Stimulated activated CD8-positive, alpha-beta memory T cell treated with anti-CD3 and anti-CD28 coated beads, Interleukin-2, amount 100 ng/mL, for 1 hour (primary cell): ENCODE measurements at places on chromosomes 7 and 10.

GRCh38 chr10:69697006-69697405 is 67.0 kb downstream of the FAM241B start:
- no peak for DNase-seq

- DNase-seq: no peak
These were observed 47.1 kb downstream of the RSU1 start for GRCh38 chr10:16770141-16770540.

GRCh38 chr7:112192236-112193154 is 13.7 kb downstream of the DOCK4 start:
- DNase-seq: no peak

- DNase-seq: no peak
These were observed 7.3 kb upstream of the ANKRD7 start for GRCh38 chr7:118217210-118217619.

- no peak for DNase-seq
These were observed 5.7 kb upstream of the TNRC18 start for GRCh38 chr7:5429253-5429856.

DNA sequence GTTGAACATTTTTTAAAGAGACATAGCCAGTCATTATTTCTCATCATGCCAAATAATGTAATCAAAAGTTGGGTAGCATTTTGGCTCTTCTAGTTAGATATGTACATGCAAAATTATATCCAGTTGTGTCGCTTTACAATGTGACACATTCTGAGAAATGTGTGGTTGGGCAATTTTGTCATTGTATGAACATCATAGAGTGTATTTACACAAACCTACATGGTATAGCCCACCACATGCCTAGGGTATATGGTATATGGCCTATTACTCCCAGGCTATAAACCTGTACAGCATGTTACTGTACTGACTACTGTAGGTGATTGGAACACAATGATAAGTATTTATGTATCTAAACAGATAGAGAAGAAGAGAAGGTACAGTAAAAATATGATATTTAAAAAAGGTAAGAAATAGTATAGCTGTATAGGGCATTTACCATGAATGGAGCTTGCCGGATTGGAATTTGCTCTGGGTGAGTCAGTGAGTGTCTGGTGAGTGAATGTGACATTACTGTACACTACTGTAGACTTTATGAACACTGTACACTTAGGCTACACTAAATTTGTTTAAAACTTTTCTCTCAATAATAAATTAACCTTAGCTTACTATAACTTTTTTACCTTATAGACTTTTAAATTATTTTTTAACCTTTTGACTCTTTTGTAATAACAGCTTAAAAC is 16.5 kb downstream of the ZNF365 start:
- no peak for DNase-seq

- DNase-seq: no peak
These were observed 17.2 kb upstream of the MYH16 start for GRCh38 chr7:99255463-99255862.

DNA sequence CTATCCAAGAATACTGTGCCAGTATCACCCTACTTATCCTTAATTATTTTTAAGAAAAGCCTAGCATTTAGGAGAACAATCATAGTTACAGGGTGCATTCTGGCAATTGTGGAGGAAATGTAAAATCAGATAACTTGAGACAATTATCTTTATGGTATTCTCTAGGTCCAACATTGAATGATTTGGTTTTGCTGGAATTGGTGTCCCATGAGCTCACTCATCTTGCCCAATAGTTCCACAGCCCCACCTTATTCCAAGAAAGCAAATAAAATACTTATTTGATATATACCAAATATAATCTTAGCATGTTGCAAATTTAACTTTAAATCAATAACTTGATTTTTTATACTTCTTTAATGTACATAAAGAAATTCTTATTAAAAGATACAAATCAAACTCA is 65.3 kb downstream of the DGKB start:
- DNase-seq: no peak

GRCh38 chr10:79229071-79229541 is 118.2 kb upstream of the PPIF start:
- no peak for DNase-seq

- no peak for DNase-seq
These were observed 2.4 kb upstream of the ZNF33B start for GRCh38 chr10:42640610-42641229.

DNA sequence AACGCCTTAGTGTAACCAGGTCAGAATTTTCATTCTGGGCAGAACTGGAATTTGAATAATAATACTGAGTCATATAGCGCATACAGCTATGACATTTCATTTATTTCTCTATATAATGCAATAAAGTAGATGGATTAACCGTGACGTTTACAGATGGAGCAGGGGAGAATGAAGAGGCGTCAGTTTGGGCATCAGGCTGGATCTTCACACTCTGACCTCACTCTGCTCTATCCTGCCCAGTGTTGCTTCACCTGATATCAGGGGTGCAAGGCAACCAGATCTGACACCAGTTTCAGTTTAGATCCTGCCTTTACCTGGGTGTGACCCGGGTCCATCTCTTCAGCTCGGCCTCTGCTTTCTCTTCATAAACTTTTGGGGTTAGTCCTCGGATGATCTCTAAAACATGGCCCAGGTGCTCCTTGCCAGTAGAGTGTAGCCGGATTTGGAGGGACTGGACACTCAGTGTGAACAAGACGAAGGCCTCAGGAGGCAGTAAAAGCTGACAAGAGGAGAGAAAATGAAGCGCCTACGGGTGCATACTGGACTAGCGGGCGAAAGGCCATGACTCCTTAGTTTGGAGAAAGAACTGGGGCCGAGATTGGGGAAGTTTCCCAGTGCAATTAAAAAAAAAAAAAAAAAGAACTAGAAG is 1.4 kb upstream of the ZYX start:
- no peak for DNase-seq

DNA sequence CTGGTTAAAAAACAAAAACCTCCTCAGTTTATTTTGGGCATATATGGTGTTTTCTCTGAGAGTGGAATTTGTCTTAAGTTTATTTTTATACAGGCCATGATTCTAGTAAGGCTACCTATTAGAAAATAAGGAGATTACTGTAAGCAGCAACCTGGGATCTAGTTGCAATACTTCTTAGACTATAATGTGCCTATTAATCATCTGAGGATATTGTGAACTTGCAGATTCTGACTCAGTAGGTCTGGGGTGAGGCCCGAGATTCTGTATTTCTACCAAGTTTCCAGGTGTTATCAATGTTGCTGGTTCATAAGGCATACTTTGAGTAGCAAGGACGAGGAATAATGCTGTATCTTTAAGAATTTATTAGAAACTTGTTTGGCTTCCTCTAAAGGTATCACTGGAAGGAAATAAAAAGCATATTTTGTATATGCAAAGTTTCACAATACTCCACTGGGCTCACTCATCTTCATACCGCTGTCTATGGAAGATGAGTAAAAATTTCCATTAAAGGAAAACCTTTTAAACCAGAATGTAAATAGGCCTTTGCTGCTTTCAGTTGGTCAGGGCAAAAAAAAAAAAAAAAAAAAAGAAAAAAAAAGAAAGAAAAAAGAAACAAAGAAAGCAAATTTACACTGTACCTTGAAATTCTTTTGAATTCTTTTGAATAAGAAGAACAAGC is 105.8 kb downstream of the BMPER start:
- DNase-seq: no peak

GRCh38 chr10:30528429-30528786 is 94.4 kb downstream of the MAP3K8 start:
- no peak for DNase-seq

DNA sequence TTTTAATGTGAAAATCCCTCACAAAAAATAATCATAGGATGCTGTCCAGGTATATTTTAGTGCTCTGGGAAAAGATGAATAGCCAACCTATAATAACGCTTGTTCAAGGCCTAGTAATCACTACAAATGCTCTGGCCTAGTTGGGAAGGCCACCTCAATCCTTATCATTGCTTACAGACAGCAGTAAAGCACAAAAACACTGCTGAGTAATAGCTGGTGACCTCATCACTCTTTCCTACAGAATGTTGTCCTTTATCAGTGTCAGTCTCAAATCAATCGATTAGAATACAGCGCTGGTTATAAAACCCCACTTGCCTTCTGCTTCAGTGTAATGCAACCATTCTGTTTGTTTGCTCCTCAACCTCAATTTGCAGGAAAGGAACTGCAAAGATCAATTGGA is 72.6 kb upstream of the STEAP1 start:
- no peak for DNase-seq

DNA sequence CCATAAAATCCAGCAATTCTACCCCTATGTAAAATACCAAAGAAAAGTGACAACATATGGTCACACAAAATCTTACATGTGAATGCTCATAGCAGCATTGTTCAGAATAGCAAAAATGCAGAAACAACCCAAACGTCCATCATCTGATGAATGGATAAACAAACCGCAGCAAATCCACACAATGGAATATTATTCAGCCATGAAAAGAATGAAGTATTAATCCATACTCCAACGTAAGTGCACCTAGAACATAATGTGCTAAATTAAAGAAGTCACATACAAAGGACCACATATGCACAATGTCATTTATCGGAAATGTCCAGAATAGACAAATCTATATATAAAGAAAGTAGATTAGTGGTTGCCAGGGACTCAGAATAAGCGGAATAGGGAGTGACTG is 57.4 kb downstream of the SMURF1 start:
- DNase-seq: no peak

- DNase-seq: no peak
These were observed 59.5 kb upstream of the ELN start for GRCh38 chr7:73968487-73968886.

- DNase-seq: no peak
These were observed 16.4 kb upstream of the ITPRID1 start for GRCh38 chr7:31497516-31497915.

GRCh38 chr7:55110993-55111361 is 92.2 kb downstream of the EGFR start:
- DNase-seq: no peak
